ENCODE measurements at places on chromosomes 2 and 18.

GRCh38 chr2:43032213-43033015 lies 194.0 kb downstream of the ZFP36L2 start:
- no peak for DNase-seq

DNA sequence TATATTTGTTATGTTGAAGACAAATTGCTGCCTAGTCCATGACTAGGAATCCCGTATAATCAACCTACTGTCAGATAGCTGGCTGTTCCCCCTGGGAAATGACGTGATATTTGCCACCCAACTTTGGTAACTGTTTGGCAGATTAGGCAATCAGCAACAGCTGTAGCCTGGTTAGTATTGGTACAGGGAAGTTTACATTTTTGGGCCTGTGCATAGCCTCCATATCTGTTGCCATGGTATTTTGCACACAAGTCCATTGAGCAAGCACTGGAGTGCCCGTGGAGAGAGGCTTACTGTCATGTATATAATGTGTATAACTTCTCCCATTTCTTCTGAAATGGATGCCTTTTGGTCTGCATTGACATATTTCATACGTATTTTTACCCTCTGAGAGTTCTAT lies 27.7 kb downstream of the BIRC6 start:
- DNase-seq = no peak

GRCh38 chr18:48539406-48540250 lies 797 bp downstream of the CTIF start:
- peak; percentile 68 for DNase-seq

DNA sequence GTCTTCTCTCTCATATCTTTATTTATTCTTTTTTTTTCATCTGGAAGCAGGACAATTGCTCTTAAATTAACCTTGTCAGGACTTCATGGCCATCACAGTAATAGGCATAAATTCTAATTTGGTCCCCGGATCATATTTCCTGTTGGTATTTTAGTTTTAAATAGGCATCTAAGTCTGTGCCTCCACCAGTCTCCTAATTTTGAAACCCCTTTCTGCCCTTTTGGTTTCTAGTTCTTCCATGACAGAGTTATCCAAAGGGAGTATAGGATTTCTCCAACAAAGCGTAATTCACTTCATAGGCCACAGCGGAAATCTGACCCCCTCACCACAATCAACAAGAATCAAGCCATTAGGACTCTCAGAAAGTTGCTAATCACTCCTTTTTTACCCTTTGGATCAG lies 3.8 kb downstream of the EPHA4 start:
- DNase-seq = no peak

DNA sequence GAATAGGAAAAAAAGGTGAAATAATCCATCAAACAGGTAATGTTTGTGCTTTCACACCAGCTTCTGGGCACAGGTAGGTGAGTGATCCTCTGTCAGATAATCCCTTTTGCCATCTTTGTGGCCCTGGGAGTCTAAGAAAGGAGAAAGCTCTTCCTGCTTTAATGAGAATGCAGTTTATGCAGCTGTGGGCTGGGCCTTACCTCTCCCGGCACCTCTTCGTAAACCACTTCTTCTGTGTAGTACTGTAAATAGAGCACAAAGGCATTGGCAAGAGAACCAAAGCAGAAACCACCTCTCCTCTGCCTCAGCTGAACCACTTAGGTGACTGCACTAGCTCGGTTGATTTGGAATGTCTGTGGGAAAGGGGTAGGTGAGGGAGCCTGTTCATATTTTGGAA lies 4.9 kb downstream of the NEB start:
- no peak for DNase-seq

- DNase-seq = no peak
Observed at GRCh38 chr2:127086990-127087790, 19.8 kb downstream of the BIN1 start.

DNA sequence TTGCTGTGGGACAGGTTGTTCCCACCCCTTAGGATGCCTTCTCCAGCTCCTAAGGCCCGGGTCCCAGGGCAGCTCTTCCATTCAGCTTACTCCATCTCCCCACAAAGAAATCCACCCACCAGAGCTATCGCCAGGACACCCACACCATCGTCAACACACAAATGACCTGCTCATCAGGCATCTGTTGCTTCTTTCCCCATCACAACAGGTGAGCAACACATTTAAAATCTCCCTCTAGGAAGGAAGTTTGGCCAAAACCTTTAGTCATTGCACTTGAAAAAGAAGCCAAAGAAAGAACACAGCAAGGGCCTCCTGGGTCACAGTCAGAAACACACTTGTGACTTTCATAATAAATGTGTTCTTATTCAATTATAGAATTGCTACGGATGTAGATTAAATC lies 289.0 kb downstream of the PIEZO2 start:
- DNase-seq = no peak

DNA sequence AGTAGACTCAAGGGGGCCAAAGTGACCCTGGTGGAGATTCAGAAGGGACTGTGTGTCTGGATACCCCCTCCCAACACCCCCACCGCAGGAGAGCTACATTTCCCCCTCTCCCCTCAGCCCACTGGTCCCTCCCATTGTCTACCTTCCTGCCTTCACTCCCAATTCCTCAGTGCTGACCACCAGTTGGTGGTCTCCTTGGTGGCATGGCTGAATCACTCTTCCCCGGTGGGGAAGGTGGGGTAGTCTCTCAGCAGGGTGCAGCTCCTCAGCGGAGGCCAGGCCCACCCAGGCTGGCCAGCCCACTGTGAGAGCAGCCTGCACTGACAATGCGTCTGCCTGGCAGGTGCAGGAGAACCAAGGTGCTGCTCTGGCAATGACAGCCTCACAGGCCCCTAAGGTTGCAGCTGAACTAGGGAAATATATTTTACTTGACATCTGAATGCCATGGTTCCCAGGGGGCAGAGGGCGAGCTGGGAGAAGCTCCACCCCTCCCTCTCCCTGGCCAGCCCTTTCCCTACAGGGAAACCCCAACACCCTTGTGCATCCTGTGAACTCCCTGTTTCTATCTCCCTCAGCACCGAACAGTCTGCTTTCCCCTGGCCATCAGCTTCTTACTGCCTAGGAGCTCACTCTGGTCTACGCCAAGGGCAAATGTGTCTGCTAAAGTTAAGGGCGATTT lies 62.6 kb upstream of the PAX8 start:
- no peak for DNase-seq

DNA sequence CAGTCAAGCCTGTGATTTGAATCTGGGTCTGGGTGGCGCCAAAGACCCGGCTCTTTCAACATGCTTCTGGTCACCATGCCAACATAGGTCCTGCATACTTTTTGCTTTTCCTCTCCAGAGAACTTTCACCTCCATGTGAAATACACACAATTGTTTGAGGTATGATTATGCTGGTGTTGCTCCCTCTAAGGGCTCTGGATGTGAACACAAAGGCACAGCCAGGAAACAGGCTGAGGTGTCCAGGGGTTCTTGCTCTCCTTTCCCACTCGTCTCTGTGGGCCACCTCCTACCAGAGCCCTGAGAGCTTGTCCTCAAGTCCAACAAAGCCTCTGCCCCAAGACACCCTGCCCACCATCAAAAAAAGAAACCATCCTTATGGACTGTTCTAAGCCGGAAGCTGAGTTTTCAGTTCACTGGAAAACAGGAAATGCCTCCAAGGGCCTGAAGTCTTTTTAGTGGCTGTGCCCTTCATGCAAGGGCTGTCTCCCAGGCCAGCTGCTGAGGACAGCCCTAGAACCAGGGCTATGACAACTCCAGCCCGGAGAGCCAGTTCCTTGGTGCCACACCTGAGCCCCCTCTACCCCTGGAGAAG lies 100.2 kb upstream of the EPAS1 start:
- no peak for DNase-seq

- DNase-seq = no peak
Observed at GRCh38 chr2:133841900-133842299, 273.6 kb upstream of the NCKAP5 start.

DNA sequence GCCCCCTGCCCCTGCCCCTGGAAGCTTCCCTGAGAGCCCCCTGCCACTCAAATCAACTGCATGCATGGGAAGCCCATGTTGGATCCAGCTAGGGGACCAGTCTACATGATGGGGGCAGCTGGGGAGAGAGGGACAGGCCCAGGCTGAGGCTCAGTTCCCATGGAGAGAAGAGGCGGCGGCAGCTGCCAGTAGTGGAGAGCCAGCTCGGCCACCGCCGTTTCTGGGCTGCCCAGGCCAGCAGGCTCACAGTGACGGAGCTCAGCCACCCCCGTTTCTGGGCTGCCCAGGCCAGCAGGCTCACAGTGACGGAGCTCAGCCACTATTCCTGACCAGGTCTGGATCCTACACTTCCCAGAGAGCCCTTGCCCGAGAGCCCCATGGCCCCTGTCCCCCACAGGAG lies 3.6 kb downstream of the MAB21L4 start:
- no peak for DNase-seq

GRCh38 chr2:140122001-140122400 lies 1341.8 kb upstream of the NXPH2 start:
- DNase-seq = no peak

- DNase-seq = no peak
Observed at GRCh38 chr2:95307036-95307435, 9.9 kb downstream of the KCNIP3 start.

DNA sequence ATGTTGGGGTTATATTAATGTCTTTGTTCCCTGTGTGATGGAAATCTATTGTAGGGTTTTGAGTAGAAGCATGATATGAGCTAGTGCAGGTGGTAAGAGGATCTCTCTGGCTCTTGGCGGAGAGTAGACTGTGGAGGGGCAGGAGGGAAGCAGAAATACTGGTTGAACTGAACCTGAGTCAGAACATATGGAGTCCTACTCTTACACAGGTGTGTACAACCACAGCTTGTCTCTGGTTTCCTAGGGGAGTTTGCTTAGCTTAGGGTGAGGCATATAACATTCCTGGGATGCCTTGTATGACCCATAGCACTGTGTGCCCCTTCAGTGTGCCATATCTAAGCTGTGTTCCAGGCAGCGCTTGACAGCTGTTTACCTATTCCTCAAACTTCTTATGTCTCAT lies 97.3 kb upstream of the GCFC2 start:
- DNase-seq = no peak

DNA sequence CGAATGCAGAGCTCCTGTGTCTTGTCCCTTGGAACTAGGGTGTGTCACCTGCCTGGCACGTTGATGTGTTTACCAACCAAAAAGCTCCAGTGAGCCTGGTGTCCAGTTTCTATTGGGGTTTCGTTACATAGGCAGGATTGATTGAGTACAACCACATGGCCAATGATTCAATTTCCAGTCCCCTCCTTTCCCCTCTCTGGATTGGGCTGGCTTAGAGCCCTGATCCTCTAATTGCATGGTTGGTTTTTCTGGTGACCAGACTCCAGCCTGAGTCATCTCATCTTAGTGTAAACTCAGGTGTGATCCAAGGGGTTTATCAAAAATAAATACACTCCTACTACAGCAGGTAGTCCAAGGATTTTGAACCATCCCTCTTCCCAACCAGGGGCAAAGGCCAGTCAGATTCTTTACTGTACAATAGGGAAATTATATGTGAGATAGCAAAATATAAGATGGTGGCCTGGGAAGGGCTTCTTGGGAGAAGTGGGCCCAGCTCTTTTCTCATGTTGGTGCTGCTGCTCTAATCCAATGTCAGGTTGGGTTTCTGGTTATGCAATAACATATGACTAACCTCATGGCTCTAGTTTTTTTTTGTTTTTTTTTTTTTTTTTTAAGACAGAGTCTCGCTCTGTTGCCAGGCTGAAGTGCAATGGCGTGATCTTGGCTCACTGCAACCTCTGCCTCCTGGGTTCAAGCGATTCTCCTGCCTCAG lies 64.7 kb upstream of the MGAT5 start:
- DNase-seq = no peak

GRCh38 chr2:170488807-170489206 lies 226.3 kb upstream of the SP5 start:
- DNase-seq = no peak

DNA sequence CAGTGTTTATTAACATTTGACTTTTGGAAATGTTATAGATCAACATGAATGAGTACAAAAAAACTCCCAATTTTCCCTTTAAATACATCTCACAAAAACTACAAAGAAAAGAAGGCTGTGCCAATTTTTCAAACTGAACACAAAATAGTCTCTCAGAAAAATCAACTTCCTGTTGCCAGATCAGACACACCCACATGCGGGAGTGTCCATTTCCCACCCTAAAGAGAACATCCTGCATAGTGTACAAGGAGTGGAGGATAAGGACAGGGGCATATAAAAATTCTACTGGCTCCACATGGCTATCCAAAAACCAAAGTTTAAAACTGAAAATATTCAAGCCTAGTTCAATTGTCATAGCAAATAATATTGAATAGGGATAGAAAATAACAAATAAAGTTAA lies 165.3 kb downstream of the ATAD2B start:
- no peak for DNase-seq

- no peak for DNase-seq
Observed at GRCh38 chr2:207600231-207600630, 25.0 kb downstream of the METTL21A start.

- no peak for DNase-seq
Observed at GRCh38 chr2:8863331-8863953, 26.0 kb upstream of the KIDINS220 start.

DNA sequence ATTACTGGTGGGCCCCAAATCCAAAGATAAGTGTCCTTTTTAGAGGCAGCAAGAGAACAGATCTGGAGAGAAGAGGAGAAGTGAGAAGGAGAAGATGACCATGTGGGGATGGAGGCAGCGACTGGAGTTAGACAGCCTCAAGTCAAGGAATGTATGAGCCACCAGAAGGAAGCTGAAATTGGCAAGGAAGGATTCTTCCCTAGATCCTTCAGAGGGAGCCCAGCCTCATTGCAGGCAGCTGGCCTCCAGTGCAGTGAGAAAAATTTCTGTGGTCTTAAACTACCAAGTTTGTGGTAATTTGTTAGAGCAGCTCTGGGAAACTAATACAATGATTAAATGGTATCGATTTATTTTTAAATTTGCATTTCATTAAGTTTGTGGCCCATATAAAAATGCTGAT lies 167.9 kb downstream of the NCKAP5 start:
- no peak for DNase-seq

DNA sequence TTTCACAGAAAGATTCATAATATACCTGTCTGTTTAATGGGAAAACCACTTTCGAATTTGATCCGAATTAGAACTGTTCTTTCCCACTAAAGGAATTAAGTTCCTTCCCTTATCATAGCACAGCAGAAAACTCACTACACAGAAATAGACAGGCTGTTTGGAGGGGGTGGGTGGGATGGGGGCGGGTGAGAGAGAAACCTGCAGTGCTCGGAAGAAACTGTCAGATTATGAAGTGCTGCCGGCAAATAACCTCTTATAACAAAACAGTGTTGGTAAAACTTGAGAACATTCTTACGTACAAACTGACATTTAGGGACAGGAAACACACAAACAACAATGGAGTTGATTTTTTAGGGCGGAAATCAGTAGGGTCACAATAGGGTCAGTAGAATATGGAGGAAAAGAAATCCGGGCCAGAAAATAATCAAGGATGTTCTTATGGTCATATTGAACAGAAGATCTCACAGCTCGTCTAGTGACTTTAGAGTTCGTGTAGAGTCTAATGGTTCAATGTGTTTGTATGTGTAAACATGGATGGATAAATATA lies 756.0 kb upstream of the LRATD1 start:
- no peak for DNase-seq

GRCh38 chr2:7119132-7119835 lies 202.1 kb downstream of the RNF144A start:
- DNase-seq = no peak
